ENCODE measurements at places on chromosomes 2 and 18. TPM values are rescaled to one million over a fixed set of nuclear protein-coding genes. Genes with fewer than 3 reads are reported as not detected.

DNA sequence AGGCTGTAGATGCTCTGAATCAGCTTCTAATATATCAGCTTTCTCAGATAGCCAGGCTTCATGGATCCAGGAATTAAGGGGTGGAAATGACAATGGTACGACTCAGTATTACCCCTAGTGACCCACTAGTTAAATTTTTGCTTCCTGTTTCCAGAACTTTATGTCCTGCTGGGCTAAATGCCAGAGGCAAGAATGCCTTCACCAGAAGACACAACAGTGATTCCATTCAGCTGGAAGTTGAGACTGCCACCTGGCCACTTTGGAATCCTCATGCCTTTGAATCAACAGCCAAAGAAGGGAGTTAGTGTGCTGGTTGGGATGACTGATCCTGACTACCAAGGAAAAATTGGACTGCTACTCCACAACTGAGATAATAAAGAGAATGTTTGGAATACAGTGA lies 239.1 kb downstream of the ASXL3 start:
- peaks cover 2% of the 10 kb centered on the region for H3K4me1 ChIP-seq
- H3K27ac ChIP-seq, result no peak overlapping the region
- no peaks in the 10 kb centered on the region for H3K27me3 ChIP-seq
- H3K36me3 ChIP-seq, result no peaks in the 10 kb centered on the region

Gene ATOH8
- 19.0 TPM for total RNA-seq

- H3K27me3 ChIP-seq, result no peaks in the 10 kb centered on the region
- no peak for DNase-seq
- H3K4me3 ChIP-seq, result no peak overlapping the region
- H3K4me1 ChIP-seq, result peaks cover 3% of the 10 kb centered on the region
Observed at GRCh38 chr18:75531212-75531850, 103.8 kb upstream of the SMIM21 start.

Gene CYP20A1
- total RNA-seq, result 48.0 TPM

GRCh38 chr2:160109939-160110673 lies 47.7 kb upstream of the PLA2R1 start:
- no peak overlapping the region for H3K4me3 ChIP-seq
- no peaks in the 10 kb centered on the region for H3K36me3 ChIP-seq
- H3K27ac ChIP-seq, result no peak overlapping the region
- H3K4me1 ChIP-seq, result no peaks in the 10 kb centered on the region
- no peaks in the 10 kb centered on the region for H3K27me3 ChIP-seq

DNA sequence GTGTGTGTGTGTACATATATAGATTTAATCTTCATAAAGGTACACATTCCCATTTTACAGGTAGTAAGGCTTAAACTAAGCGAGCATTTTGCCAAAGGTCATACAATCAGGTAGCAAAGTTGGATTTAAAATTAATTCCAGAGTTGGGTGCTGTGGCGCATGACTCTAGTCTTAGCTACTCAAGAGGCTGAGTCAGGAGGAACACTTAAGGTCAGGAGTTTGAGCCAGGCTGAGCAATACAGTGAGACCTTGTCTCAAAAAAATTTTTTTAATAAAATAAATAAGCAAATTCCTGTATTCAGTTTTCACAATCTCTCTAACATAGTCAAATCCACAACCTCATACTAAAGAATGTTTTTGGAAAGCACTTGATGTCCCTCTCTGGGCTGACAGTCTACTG lies 111.5 kb upstream of the LDLRAD4 start:
- no peaks in the 10 kb centered on the region for H3K4me1 ChIP-seq
- no peaks in the 10 kb centered on the region for H3K27me3 ChIP-seq
- no peak overlapping the region for H3K27ac ChIP-seq
- H3K4me3 ChIP-seq, result no peak overlapping the region

All from fibroblast of lung (primary cell).